Mucosa of gallbladder (tissue), 1 donor: ENCODE measurements at places on chromosomes 1 and 21. TPM values are rescaled to one million over a fixed set of nuclear protein-coding genes. Genes with fewer than 3 reads are reported as not detected.

GRCh38 chr1:216836316-216836715 lies 113.1 kb upstream of the ESRRG start:
- DNase-seq, result no peak

DNA sequence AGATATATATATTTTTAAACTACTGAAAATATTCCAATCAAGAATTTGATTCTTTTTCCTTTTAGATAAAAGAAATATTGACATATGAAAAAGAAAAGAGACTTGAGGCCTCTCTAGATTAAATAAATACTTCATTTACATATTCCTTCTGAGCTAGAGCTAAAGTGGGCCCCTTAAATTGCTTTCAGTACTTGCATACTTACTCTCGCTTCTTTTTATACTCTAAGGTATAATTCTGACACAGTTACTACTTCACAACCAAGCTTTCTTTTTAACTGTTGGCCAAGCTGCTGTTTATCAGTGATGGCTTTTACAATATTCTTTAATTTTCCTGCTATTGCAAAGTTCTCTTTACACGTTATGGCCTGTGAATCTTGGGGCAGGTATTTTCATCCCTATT lies 24.6 kb downstream of the EXTL2 start:
- no peak for DNase-seq

DNA sequence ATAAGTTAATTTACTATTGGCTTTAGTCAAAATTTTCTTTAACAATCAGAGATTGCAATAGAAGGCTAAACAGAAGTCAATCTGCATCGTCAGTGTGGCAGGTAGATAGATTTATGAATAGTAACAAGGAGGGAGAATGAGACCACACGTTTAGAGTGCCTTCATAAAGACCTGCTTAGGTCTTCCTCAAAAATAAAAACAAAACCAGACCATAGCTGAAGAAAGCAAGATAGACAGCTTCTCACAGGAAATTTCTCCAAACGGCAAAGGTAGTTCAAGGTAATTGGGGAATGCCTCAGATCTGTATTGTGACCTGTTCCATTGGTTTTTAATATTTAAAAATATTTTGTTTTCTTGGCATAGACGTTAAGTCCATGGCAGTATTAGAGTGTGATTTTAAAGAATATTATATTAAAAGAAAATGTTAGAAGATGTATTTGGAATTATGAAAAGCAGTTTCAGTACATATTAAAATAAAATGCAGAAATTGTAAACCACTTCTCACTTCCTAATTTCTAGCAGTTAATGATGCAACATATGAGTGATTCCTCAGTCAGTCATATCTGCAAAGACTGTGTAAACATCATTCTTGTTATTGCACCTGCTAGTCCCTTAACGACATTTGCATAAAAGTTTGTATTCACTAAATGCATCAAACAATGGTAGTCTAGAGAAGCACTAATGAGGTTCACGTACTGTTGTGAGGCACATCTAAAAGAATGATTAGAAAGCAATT lies 278.0 kb downstream of the HLX start:
- no peak for DNase-seq

DNA sequence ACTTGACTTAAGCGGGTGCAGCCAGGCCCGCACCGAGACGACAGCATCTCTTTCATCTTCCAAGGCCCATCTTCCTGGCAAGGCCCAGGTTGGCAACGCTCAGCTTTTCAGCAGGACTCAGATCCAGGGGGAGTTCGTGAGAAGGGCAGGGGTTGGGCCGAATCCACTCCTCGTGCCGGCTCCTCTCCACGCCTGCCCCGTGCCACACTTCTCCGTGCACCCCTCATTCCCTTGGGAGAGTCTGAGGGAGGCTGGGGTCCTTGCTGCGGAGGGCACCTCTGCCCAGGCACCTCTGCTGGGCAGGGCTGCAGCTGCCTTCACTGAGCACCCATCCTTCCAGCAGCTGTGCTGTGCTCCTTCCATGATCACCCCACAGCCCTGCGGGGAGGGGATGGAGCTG lies 22.3 kb downstream of the PRDM16 start:
- no peak for DNase-seq

GRCh38 chr1:240508201-240508600 lies 103.8 kb downstream of the GREM2 start:
- DNase-seq, result no peak

GRCh38 chr1:89779151-89779940 lies 41.5 kb upstream of the LRRC8D start:
- DNase-seq, result no peak

- DNase-seq, result no peak
Measured at GRCh38 chr1:6911021-6911941, 126.0 kb downstream of the CAMTA1 start.

DNA sequence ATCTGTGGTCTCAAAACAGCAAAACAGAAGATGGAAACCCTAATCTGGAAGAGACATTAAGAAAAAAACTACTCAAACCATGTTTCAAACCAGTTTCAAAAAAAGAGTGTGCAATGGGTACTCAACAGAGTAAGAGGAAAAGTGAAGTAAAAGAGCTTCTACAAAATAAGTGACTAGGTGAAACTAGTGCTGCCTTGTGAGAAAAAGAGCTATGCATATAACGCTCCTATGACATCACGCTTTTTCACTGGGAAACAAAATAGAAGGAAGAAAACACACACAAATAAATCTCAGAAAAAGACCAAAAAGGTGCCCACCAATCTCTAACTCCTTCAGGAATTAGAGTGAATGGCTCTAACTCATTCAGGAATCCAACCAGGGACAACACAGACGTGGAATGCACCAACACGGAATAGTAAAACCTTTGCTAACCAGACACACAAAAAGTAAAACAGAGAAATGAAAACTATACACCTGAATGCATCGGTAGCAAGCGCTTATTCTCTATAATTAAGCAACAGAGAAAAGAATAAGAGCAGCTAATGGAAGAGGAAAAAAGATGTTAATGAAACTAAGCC lies 1.3 kb downstream of the FOXJ3 start:
- DNase-seq, result no peak

- DNase-seq, result no peak
Measured at GRCh38 chr1:4733446-4734177, 79.2 kb downstream of the AJAP1 start.

GRCh38 chr21:45327441-45328197 lies 39.9 kb upstream of the POFUT2 start:
- no peak for DNase-seq

- DNase-seq, result peak; percentile 88
Measured at GRCh38 chr1:12173631-12174121, 6.9 kb downstream of the TNFRSF1B start.

DNA sequence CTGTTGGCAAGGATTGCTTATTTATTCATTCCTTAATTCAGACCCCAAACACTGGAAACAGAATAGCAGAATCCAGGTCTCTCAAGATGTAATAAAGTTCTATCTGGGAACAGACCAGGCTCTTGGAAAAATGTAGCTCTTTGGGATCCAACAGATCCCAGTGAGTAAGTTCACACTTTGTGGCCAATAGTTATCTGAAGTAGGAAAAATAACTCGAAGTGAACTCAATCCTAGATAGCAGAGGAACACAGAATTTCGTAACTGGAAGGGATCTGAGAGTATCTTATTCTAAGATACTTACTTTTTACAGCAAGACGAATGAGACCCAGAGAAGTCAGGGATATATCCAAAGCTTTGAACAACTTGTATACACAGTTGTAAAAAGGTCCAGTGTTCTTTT lies 150.7 kb upstream of the CD34 start:
- no peak for DNase-seq

GRCh38 chr1:19809044-19809750 lies 5.9 kb downstream of the RNF186 start:
- DNase-seq, result no peak

DNA sequence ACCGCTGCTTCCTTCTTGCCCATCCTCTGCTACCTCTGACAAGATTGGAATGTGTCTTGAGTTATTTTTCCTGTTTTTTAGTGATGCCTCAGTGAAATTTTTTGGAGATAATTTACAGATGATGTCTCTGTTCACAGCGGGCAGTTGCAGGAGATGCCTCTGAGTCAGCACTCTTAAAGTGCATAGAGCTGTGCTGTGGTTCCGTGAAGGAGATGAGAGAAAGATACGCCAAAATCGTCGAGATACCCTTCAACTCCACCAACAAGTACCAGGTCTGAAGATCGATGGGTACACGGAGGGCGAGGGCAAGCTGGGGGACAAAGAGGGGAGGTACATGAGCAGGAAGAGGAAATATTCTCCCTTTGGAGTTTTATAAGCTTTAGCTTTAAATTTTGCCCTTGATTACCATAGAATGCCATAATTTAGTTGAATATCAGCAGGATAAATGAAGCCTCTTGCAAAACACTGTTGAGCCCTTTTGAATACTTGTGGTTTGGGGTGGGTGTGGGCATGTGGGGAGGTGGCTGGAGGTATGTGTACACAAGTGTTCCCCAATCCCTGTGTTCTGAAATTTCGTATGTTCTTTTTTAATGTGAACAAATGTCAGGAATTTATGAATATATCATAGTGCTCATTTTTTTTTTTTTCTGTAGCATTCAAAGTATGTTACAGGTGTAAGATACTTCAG lies 19.8 kb downstream of the ATP1A1 start:
- no peak for DNase-seq

- DNase-seq, result no peak
Measured at GRCh38 chr21:27129215-27129614, 162.3 kb upstream of the ADAMTS5 start.

- no peak for DNase-seq
Measured at GRCh38 chr1:154819628-154820590, 50.2 kb downstream of the KCNN3 start.

DNA sequence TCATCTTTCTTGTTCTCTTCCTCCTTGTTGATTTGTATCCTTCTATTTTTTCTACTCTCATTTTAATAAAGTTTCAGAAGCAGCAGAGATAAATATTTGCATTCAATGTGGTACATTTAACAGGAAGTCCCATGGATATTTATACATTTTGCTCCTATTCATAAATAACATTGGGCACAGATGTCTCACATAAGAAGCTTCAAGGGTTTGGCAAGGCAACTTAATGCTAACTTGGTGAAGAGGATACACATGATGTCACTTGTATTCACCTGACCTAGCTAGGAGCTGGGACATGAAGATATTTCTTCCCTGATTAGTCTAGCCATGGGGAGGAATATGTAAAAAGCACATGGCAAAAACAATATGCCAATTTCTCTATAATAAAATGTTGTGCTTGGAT lies 65.1 kb upstream of the DUSP10 start:
- DNase-seq, result no peak

- no peak for DNase-seq
Measured at GRCh38 chr1:245870698-245871097, 636.4 kb downstream of the SMYD3 start.

DNA sequence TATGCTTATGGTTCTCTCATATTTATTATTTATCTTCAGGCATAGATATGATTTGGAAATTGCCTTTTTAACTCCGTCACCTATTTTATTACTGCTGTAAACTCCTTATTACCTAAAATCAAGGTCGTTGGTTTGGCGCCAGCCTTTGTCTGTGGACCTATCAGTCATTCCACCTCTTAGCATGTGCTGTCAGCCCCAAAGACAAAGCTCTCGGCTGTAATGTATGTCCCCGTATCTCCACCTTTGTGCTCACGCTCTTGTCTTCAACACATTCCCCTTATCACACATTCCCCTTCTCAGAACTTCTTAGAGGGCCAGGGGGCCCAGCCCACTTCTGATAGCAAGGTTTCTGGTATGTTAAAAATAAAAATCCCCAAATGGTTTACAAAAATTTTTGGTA lies 342.2 kb downstream of the RYR2 start:
- no peak for DNase-seq

DNA sequence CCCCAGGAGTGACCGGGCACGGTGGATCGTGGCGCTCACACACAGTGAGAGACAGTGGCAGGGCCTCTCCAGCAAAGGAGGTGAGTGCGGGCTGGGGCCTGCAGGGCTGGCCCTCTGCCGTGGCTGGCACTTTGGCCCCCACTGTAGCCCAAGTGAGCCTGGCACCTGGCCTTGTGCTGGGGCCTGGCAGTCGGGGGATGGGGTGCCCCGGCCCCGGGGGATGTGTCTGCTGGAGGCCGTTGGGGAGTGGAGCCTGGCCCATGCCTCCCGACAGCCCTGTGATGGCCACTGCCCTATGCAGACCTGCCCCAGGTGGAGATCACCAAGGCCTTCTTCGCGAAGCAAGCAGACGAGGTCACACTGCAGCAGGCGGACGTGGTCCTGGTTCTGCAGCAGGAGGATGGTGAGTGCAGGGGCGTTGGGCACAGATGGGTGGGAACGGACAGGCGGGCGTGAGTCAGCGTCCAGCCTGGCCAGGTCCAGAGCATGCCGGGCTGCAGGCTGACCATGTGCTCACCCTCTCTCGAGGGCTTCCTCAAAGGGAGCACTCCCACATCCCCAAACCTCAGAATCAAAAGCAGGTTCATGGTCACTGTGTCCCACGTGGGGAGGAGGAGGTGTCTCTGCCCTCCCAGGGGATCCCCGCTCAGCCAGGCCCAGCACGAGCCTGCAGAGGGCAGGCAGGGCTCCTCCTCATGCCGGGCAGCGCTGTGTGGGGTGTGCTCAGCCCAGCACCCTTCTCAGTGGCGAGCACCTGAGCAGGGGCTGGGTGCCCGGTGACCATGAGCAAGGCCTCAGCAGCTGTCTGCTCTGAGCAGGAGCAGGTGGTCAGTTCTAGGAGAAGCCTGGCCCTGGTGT lies 25.3 kb downstream of the ARHGEF16 start:
- no peak for DNase-seq

GRCh38 chr1:95313527-95313926 lies 79.5 kb downstream of the RWDD3 start:
- DNase-seq, result no peak

DNA sequence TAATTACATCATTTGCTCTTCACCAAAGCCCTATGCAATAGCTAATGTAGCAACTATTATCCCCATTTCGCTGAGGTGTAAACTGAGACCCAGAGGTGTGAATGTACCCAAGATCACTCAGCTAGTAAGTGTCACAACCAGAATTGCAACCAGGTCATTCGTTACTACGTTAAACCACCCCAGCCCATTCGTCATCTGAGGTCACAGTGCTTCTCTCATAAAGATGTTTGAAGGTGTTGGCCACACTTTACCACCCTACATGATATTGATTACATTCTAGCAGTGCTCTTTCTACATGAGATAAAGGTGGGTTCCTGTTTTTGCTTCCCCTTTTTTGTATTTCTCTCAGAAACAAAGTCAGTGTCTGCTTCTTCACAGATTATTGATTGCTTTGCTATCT lies 195.3 kb downstream of the ZBTB18 start:
- no peak for DNase-seq

DSCAM gene
- 0.09 TPM for total RNA-seq

ZC3H12A gene
- 17.6 TPM for total RNA-seq

C4BPB gene
- total RNA-seq, result 4.1 TPM

KCNJ15 gene
- 158 TPM for total RNA-seq

YOD1 gene
- total RNA-seq, result 4.5 TPM

ZMYM1 gene
- 14.9 TPM for total RNA-seq

TNFRSF1B gene
- 50.4 TPM for total RNA-seq

TUT4 gene
- total RNA-seq, result 40.3 TPM

OR2AK2 gene
- not detected for total RNA-seq

KMO gene
- total RNA-seq, result 0.83 TPM

TDRD5 gene
- total RNA-seq, result 0.95 TPM

HSPG2 gene
- total RNA-seq, result 746 TPM

BSND gene
- total RNA-seq, result not detected

ICOSLG gene
- total RNA-seq, result 8.6 TPM

CD55 gene
- 17.9 TPM for total RNA-seq

CD1E gene
- total RNA-seq, result 1.3 TPM
